HepG2 (cell line): ENCODE measurements at places on chromosomes 2 and 18.

GRCh38 chr18:70288171-70288850 is 534 bp upstream of the SOCS6 start:
- peak; percentile 35 for DNase-seq

DNA sequence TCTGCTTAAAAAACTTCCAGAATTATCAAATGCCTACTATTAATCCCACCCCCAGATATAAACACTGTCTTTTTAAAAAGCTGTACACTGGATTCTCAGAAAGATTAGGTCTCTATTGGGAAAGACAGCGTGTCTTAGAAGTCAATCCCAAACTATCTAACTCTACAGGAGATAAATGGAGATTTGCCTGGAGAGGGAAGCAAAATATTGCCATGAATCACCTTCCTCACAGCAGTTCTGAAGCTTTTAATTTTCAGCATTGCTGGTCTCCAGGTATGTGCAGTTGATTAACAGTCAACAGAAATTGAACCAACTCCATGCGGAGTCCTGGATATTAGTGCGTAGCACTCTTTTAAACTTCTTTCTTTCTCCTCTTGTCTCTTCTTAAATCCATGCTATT is 122.2 kb downstream of the DSC3 start:
- DNase-seq = no peak

- peak; percentile 32 for DNase-seq
Observed at GRCh38 chr2:209208211-209208610, 215.6 kb upstream of the MAP2 start.

- DNase-seq = peak; percentile 65
Observed at GRCh38 chr2:85705680-85706039, 11.5 kb downstream of the GNLY start.

DNA sequence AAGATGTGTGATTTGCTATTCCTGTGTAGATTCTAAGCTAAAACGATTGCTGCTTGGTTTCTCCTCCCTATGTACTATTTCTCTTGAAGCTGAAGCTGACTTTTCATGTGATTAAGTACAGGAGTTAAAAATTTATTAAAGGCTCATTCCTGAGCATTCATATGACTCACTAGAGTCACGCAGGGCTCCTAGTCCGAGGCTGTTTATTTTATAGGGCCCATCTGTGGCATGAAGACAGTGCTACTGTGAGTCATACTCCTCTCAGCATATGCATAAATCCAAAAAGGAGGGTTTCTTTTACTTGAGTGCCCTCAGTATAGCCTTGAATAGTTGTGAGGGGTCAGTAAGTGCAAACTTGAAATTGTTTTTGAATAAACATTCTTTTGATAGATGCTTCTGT is 378.8 kb downstream of the PTPRM start:
- peak; percentile 33 for DNase-seq

GRCh38 chr2:217417536-217417935 is 557.7 kb upstream of the TNP1 start:
- DNase-seq = no peak

DNA sequence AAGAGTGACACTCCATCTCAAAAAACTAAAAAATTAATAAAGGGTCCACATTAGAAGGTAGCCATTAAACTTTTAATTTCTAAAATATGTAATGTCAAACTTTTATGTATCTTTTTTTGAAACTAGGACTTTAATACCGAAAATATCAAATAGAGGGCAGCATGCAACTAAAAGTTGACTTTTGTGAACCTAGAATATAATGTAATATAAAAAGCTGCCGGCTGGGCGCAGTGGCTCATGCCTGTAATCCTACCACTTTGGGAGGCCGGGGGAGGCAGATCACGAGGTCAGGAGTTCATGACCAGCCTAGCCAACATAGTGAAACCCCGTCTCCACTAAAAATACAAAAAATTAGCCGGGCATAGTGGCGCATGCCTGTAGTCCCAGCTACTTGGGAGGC is 62.8 kb downstream of the INO80D start:
- DNase-seq = no peak

- peak; percentile 52 for DNase-seq
Observed at GRCh38 chr2:149313512-149313972, 16.8 kb upstream of the LYPD6 start.

DNA sequence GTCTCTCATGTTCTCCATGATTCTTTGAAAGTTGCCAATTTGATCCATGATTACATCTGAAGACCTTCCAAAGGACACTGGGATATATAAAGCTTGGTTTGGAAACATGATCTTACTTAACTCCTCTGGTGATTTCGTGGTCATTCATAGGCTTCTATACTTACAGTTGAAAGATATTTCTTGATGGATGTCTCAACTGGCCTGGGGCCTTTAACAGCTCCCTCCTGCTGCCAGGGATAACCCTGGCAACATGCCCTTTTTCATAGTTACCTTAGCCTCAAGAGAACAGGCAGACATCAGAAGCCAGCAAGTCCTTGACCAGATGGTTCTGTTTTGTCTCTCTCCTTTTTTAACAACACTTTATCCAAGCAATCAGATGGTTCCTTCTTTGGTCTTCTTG is 23.5 kb upstream of the MFF start:
- no peak for DNase-seq

DNA sequence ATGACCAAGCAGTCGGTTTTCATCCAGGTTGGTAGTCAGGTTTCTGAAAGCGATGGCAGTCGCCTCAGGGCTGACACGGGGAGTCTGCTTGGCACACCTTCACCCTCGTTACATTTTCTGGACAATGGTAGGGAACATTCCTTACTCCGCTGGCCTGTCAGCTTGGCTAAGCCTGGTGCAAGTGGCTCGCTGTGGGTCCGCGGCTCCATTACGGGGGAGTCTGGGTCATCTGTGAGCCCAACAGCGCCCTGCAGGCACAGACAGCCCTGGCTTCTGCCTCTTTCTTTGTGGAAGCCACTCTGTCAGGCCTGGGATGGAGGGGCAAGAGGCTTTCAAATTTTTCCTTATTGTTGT is 95.6 kb downstream of the HDAC4 start:
- no peak for DNase-seq

DNA sequence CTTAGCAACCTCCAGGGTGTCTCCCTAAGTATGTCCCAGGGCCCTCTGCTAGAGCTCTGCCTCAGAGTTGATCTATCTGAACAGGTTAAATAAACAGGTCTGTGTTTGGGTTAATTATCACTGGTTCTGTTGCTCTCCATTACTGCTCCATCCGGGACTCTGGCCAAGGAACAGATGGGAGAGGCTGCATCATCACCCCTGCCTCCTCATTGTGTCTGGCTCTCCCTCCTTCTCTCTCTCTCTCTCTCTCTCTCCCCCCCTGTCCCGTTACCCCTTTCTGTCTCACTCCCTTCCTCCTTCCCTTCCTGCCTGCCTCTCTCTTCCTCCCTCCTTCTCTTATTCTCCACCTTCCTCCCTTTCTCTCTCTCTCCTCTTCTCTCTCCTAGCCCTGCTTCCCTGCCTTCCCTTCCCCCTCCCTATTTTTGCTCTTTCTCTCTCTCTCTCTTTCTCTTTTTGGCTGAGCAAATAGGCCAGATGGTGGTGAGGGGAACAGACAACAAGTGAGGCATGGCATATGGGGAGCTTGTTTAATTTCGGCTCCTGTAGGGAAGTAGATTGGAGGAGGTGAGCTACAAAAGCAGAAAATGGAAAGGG is 62.1 kb downstream of the SETBP1 start:
- DNase-seq = no peak

DNA sequence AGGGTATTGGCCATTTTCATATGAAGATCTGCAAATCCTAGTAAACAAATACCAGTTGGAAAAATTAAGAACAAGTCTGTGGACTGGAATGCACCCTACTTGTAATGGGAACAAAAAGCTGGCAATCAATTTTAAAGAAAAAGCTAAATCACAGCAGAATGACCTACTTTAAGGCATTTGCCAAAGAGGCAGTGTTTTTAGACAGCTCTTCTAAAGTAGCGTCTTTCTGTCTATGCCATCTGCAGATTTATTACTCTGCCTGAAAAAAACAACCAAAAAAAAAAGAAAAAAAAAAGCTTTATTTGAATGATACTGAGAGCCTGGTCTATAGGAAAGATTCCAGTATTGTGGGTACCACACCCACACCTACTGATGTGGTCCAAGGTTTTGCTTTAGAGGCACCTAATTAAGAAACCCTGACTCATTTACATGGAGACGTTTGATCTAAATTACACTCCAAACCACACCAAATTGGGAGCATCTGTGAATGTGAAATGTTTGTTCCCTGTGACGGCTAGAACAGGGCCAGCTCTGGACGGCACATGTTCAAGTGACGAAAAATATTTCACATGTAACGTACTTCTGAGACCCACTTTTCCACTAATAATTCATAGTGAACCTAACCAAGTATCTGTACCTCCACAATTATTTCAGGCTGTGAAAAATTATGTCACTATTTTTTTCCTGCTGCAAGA is 597.1 kb downstream of the ARHGAP15 start:
- no peak for DNase-seq

GRCh38 chr2:95274291-95275150 is at the start of gene PROM2:
Gene PROM2 (plus strand): TSS chr2:95274449. CDS start chr2:95274586, 137 bp downstream.
- DNase-seq = no peak

DNA sequence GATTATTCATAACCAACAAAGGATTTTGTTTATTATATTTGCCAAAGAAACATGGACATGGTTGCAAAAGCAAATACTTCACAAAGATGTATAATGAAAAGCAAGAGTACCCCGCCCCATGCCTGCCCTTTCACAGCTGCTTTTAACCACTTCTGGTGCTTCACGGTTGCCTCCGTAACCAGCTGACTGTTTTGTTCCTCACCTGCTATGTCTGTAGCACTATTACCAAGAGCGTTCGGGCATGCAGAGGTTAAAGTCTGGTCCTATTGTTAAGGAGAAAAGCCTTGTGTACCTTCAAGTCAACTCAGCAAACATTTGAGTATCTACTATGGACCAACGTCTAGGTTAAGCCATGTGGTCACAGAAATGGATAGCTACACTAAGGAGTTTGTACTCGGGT is 115.2 kb upstream of the FOSL2 start:
- DNase-seq = no peak

DNA sequence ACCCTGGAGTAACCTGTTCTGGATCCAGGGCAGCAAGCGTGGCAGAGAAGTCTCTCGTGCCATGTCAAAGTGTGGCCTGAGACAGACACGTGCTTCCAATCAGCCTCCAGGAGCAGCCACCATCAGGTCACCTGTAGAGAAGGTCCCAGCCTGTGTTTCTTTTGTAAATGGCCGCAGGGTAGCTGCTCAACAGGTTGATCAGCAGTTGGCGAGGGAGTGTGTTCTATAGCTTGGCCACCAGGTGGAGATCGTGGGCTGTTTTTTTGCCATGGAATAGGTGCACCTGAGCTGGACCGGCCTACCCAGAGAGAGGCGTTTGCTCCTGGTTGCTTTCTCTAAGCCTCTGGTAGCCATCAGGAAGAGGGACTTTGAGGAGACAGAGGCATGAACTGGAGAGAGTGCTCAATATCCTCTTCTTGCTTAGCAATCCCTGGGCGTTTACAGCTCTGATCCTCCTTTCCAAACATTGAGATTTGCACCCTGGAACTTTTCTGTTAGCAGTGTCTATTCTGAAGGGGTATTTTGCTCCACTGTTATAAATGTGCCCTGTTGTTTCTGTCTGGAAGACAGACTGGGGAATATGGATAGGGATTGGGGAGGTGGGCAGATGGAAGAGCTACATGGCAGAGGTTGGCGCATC is 34.2 kb upstream of the EN1 start:
- peak; percentile 62 for DNase-seq

GRCh38 chr18:11864471-11864870 is 13.3 kb downstream of the CHMP1B start:
- no peak for DNase-seq

DNA sequence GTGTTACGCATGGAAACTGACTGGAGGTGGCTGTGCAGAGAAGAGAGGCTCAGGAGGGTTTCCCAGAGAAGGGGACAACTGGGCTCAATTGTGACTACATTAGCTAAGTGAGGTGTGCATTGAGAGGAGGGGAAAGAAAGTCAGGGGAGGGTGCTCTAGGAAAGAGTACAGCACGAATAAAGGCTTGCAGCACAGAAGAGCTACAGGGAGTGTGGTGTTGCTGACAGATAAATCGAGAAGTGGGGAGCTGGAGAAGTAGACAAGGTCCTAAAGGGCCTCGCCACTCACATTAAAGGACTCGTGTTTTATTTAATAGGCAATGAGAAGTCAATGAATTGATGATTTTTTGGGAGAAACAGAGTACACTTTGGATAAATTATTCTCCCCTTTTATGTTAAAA is 65.7 kb upstream of the CTAGE1 start:
- DNase-seq = no peak

DNA sequence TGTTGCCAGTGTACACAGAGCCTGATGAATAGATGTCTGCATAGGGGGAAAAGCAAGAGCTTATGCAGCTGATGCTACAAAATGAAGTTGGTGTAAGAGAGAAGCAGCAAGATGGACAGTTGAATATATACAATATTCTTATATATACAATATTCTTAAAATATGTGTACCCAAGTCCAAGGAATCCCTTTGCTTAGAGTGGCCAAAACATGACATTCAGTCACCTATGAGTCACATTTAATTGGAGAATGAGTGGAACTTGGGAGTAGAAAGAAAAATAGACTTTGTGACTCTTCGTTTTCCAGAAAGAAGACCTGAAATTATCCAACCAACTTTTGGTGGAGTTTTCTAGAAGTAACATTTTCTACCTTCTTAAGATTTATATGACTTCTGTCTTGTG is 81.8 kb downstream of the SCN9A start:
- DNase-seq = no peak

GRCh38 chr2:127790694-127791529 is 20.1 kb downstream of the WDR33 start:
- DNase-seq = no peak
